Pulmonary artery endothelial cell (primary cell): ENCODE measurements at places on chromosomes 6 and 20. TPM values are rescaled to one million over a fixed set of nuclear protein-coding genes. Genes with fewer than 3 reads are reported as not detected.

The SPEF1 gene
- total RNA-seq, result 0.13 TPM in 1 of 2 replicates, not detected in the other

GRCh38 chr20:11847827-11848226 lies 69.9 kb upstream of the BTBD3 start:
- DNase-seq, result no peak

The TRIM15 gene
- total RNA-seq, result not detected in 2 replicates

GRCh38 chr6:110398778-110399177 lies 16.6 kb downstream of the DDO start:
- no peak for DNase-seq

DNA sequence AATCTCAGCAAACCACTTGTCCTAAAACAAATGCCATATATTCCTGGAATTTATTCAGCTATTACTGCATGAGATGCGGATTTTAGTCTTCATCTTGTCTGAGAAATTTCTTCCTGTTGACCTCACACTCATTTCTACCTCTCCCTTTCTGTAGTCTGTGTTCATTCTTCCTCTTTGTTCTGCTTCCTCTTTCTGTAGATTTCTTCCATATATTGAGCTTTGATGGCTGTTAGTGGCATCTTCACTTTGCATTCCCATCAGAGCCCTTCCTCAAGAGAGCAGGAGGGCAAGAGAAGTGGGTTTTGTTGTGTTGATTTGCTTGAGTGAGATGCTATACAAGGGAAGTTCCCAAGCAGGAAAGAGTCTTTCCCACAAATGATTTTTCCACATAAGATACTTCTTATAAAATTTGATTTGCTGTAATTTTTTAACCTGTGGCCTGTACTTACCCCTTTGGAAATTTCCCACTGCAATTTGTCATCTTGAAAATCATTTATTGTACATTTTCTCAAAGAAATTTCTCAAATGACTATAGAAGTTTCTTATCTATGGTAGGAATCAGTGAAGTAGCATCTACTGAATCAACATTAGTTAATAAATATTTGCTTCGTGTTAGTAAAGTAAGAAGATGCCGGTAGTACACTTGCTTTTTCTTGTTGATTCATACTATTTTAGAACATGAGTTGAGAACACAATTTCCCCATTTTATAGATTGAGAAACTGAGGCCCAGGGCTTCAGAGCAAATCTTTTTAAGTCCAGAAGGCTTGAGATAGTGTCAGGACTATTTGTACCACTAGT lies 43.8 kb downstream of the MAP3K4 start:
- DNase-seq, result no peak

GRCh38 chr6:34973547-34974248 lies 84.6 kb downstream of the ANKS1A start:
- no peak for DNase-seq

GRCh38 chr20:19974630-19975435 lies 42.3 kb upstream of the NAA20 start:
- DNase-seq, result no peak

- no peak for DNase-seq
These were observed 45.3 kb downstream of the PDSS2 start for GRCh38 chr6:107413966-107414645.

DNA sequence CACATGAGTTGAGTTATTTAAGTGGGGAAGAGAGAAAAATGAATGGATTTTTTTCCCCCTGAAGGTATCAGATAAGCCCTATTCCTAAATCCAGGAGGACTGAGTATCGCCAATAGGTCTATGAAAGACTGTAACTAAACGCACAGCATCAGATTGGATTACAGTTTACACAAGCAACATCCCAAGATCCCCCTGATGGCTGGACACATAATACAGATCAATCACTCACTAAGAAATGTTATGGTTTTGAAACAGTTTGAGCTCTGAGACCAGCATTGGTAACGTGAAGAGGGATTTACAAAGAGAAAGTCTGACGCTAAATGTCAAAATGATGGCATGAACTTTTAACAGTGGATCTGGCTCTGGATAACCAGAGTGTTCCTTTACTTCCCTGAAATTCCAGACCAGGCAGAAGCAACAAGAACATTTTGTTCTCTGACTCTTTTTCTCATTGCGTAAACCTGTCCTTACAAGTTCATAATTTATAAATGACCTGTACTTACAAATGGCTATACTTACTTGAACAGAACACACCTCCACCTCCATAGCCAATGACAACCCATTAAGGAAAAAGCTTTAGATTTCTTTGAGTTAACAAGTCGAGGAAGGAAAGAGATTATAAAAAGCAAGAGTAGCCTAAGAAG lies 131.8 kb upstream of the BEND3 start:
- no peak for DNase-seq

- DNase-seq, result no peak
These were observed 108.3 kb downstream of the TNFAIP3 start for GRCh38 chr6:137975188-137975940.

The POU5F1 gene
- total RNA-seq, result 0.56 and 1.6 TPM in 2 replicates

- no peak for DNase-seq
These were observed 11.6 kb downstream of the NOTCH4 start for GRCh38 chr6:32212076-32212760.

DNA sequence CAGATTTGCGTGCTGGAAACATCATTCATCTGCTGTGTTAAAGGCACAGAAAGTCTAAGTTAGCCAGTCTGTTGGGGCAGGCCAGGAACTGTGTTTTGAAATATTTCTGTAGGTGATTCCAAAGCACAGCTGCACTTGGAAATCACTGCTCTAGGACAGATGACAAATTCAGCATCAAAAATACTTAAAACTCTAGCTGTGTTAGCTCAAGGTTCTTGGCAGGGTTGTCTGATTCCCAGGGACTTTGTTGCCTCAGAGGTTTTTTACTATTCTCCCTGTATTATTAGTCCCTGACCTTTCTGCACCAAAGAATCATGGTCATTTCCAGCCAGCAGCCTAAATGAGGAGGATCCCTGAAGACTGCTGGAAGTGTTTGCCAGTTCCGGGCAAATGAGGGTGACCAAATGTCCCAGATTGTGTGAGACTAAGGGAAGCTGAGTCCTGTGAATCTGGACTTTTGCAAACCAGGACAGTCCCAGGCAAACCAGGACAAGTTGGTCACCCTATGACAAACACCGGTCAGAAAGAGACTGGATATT lies 84.3 kb upstream of the TMEM30A start:
- no peak for DNase-seq

The HIVEP1 gene
- 11.0 and 22.5 TPM in 2 replicates for total RNA-seq
